ENCODE measurements at places on chromosomes 6 and 20.

DNA sequence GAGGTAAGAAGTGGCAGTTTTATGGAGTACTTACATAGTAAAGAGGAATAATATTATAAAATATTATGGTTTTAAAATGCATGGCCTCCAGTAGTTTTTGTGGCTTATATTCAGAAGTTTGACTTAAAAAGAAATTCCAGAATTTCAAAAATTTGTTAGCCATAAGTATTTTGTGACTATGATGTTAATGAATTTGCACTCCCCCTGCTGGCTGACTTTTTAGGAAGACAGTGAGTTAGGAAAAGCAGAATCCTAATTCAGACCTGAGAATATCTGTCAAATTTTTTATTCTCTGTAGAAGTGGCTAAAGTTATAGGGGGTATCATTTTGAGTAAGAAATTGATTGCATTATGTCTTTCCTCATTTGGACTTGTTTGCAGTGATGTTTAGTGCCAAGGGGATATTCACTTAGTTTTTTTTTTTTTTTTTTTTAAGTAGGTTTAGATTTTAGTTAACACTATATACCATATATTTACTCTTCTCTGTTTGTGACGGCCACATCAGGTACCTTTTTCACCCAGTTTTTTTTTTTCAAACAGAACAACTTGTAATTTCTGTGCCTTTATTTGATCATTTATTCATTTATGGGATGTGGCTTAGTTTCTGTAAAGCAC is 40.8 kb downstream of the ZFAND3 start:
- no peak for DNase-seq

GRCh38 chr6:21856844-21857243 is 263.3 kb downstream of the SOX4 start:
- DNase-seq: no peak

DNA sequence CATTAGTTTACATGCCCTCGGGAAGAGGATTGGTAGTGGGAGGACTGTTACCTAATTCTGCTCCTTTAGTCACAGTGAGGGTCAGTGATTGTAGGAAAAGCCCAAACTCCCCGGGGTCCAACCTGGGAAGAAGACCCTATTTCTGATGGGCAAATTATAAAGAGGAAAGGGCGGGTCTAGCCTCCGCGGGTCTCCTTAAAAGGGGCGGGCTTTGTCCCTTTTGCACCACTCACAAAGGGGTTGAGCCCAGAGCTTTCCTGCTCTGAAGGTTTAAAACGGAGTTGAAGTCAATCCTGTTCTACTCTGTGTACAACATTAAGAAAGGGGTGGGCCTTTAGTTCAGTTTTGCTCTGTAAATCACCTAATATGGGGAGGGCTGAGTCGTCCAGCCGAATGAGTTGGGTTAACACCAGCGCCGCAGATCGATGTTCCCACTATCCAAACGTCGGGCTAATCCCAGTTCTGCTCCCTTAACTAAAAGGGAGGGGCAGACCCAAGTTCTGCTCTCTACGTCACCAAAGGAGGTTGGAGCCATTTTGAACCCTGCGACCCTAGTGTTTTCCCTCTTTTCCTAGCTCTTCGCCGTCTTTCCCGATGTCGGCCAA is 920 bp upstream of the RNF5 start:
- DNase-seq: no peak

GRCh38 chr6:121548131-121548530 is 112.7 kb downstream of the GJA1 start:
- no peak for DNase-seq

DNA sequence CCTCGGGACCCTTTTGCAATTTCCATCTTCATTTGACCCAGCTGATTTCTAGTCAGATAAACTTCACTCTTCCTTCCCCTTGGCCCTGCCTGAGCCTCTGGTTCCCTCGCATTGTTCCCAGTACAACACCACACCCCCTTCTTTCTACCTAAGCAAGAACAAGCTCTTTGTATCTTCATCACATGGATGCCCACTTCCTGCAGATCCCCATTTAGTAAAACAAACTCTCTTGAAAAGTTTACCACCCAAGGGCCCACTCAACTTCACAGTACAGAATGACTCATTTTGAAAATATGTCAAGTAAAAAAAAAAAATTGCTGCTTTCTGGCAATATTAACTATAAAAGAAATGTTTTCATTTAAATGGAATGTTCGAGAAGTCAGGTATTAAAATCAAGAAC is 5.2 kb downstream of the FAXC start:
- DNase-seq: no peak

DNA sequence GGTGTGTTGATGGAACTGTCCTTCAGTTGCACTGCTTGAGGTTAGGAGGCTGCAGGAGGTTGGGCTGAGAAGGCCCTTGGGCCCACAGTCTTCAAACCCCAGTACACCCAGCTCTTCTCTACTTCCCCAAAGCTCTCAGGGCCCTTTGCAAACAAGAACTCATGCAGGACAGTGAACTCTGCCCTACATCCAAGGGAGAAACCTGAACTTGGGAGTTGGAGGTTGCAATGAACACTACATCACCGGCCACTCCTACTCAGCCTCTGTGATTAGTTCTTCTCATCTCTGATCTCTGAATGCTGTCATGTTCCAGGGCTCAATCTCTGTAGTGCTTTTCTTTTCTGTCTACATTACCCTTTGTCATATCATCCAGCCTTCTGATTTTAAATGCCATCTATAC is 148.5 kb upstream of the PDE7B start:
- no peak for DNase-seq

All from aorta (tissue), 5 donors.